Activated gamma-delta T cell (primary cell): ENCODE measurements at places on chromosomes 16 and 17.

- no peak for DNase-seq
Observed at GRCh38 chr17:65054602-65055001, 1.9 kb downstream of the GNA13 start.

DNA sequence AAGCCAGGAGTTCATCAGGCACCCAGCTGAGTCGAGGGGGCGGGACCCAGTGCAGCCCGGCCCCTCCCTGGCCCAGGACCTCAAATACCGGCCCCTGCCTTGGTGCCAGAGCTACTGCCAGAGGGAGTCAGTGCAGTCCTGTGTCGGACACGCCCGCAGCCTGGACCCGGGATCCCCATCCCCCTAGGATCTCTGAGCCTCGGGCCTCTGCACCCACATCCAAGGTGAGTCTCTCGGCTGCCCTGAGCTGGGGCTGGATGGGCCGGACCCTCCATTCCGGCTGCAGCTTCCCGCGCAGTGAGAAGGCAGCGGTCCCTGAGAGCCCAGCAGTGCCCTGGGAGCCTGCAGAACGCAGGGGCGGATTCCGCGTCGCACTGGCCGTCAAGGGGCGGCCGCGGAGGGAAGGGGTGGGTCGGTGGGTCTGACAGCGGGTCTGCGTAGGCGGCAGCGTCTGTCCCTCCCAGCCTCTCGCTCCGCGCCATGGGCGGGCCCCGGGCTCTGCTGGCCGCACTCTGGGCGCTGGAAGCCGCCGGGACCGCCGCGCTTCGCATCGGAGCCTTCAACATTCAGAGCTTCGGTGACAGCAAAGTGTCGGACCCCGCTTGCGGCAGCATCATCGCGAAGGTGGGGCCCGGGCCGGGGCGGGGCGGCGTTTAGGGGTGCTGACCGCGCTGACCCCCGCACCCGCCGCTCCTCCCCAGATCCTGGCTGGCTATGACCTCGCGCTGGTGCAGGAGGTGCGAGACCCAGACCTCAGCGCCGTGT, at the start of gene DNASE1L2:
DNASE1L2 (plus strand) TSS at position 108 of the 765 bp plus-strand sequence; CDS start at position 481, 373 bp downstream.
- DNase-seq, result no peak

DNA sequence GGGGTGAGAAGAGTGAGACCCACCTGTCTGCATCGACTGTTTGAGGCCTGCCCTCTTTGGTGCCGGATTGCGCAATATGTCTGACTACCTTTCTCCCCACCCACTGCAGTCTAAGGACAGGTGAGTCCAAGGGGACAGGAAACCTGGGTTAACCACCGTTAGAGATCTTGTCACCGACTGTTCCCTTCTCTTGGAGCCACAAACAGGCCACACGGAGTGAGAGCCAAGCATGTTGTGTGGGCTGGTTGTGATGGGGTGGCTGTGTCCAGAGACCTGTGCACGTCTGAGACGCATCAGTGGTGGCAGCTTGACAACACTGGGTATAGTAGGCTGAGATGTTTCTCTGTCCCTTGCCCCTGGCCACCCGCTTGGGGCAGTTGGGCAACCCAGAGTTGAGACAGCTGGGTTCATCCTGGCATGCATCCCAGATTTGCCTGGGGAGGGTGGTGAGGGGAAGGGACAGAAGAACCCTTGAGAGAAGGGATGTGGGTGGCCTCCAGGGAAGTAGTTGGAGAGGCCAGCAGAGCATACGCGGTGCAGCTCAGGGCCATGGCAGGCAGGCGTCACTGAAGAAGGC, 21.4 kb downstream of the MPRIP start:
- no peak for DNase-seq

DNA sequence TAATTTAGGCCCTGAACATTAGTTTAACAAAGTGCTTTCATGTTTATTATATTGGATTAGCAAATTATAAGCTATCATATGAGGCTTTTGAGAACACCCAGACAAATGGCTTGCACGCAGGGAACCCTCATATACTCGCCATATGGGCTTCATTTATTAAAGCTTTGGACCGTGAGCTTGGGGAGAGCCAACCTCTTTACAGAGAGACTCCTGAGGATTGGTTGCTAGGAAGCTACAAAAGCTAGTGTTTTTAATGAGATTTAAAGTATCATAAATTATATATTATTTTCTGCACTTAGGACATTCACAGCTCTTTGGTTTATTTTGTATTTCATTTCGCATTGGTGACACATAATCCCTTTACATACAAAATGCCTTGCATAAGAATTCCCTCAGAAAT, 193.8 kb upstream of the TOX3 start:
- DNase-seq, result no peak

DNA sequence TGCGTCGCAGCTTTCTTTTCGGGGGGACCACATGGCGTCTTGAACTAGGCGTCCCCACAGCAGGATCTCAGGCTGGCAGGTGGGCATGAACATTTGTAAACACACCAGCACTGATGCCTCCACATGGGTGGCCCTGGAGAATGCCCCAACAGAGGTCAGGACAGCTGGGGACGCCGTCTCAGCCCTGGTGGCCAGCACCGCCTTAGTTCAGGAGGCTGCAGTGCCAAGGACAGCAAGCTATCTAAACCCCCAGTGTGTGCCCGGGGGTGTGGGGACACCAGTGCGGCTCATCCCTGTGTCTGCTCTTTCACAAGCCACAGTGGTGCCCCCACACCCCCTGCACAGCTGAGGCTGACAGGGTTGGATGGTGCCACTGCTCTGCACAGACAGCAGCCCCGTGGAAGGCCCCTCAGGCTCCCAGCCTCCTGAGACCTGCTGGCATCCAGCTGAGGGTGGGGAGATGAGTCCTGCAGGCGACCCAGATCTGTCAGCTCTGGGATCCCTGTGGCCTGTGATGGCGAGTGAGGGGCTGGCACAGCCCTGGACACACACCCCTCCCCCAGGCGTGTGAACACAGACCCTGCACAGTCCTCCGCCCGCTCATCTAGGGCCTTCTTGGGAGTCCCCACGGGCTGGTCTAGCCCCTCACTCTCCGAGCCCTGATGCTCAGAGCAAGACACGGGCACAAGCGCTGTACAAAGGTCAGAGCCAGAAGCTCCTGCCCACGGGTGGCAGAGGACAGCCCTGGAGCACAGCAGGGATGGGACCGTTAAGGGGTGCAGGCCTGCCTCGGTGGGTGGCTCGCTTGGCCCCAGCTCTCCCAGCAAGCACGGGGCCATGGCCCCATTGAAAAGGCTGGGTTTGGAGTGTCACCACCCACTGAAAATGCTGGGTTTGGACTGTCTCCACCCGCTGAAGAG, 10.7 kb downstream of the FSCN2 start:
- DNase-seq, result no peak

DNA sequence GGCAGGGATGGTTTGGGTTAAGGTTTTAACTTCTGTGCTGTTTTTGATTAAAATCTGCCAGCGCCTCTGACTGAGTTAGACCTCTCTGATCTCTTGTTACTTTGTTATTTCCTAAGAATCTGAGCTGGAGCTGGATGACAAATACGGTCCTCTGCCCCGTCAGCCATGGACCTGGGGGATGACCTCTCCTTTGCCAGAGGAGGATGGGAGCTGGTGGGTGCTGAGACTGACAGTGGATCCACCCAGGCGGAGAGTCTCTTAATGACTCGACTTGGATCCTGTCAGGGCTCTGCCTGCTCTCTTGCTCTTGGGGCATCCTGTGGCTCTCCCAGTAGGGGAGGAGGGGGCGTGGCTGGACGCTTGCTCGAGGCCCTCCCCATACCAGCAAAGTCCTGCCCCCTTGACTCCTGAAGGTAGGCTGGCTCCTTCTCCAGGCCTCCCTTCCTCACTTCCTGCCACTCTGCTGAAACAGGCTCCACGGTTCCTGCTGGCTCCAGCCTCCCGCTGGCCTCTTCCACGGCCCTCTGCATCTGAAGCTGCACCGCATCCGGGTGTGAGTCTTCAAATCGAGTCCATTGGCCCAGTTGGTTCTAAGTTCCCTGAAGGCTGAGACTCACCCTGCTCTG, 24.8 kb upstream of the MAP3K14 start:
- DNase-seq, result no peak

DNA sequence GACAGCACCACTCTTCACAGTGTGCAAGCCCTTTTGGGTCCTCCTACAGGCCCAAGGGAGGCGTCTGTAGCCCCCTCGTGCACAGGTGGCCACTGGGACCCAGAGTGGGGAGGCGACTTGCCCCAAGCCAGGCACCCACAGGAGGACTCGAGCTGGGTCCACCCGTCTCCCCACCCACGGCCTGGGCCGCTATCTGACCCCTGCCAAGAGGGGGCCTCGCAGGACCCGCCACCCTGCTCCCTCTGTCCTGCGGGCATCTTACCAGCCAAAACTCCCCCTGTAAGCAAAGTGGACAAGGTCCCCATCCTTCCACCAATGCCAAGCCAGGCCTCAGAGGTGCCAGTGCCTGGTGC, 31.1 kb downstream of the CNGB1 start:
- DNase-seq, result no peak

- DNase-seq, result no peak
Observed at GRCh38 chr17:82200743-82201497, 11.7 kb downstream of the CCDC57 start.

DNA sequence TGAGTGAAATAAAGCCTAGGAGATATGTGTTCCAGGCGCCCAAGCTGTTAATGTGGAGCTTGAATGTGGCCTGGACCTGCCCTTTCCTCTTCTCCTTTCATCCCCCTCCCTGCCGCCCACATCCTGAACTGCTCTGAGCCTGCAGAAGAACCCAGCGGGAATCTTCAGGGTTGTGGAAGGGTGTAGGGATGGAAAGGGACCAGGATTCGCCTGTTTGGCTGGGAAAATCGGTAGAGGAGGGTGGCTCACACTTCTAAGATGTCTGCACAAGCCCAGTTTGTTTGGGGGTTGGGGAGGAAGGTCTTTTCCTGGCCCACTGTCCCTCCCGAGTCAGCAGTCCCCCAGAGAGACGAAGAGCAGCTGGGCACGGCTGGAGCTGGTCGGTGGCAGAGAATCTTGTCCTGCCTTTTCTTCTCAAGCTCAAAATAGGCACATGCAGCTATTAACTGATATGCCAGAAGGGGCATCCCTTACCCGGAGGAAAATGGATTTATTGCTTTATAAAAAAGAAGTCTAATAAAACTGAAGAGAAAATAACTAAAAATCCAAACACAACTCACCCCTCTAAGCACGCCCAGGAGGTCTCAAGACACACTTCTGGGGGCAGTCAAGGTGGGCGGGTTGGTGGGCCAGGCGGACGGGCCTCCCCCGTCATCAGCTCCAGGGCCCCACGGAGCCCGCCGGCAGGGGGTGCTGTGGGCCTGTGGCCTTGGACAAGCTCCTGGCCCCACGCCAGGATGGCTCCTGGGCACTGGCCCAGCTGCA, 11.5 kb upstream of the PITPNA start:
- DNase-seq, result peak; percentile 22
